ENCODE measurements at places on chromosomes 6 and 20.

DNA sequence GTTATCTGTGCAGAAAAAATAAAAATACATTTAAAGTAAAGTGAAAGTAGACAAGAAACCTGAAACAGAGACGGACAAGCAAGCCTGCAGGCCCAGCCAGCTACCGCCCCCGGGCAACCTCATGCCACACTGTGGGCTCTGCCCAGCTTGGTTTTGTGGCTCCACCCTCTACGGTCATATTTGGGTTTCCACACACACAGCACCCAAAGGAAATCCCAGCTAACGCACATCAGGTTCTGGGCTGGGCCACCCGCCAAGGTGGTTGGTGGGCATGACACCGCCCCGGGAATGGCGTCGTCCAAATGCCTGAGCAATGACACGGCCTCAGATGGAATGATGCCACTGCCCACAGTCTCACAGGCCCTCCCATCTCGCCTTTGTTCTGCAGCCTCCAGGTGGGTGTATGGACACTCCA, 22.9 kb downstream of the FAM110A start:
- no peak for DNase-seq

DNA sequence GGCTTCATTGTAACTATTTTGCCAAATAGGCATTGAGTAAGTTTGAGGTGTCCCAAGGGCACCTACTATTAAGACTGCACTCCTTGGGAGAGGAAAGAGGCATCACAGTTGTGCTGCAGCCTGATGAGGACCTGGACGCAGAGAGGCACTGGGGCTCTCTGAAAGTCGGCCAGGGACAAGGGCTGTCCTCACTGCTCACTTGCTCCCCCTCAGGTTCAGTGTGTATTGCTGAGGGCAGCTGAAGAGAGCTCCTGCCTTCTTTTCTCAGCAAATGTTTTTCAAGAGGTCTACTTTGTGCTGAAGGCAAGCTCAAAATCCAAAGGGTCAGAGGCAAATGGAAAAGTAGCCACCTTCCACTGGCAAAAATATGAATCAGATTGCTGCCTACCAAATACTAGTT, 331.8 kb downstream of the RIMS1 start:
- no peak for DNase-seq

GRCh38 chr6:144278659-144279314, 6.3 kb upstream of the UTRN start:
- DNase-seq: no peak

- no peak for DNase-seq
Measured at GRCh38 chr20:32537657-32538525, 47.2 kb downstream of the NOL4L start.

GRCh38 chr6:43883847-43884651, 114.0 kb downstream of the VEGFA start:
- no peak for DNase-seq

DNA sequence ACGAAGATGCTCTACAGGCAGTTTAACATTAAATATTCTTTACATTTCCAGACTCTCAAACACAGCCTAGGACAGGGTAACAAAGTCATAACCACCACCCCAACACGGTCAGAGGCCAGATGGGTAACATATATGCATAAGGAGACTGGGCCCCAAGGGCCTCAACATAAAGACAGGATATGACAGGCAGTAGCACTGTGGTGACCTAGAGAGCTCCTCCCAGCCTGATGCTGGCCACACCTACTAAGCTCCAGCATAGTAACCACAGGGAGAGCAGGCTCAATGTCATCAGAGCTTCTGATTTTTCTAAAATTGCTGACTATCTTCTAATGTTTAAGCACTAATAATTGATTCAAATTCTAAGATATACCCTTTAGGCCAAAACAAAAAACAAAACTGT, 21.7 kb downstream of the SMLR1 start:
- peak; percentile 4 for DNase-seq

DNA sequence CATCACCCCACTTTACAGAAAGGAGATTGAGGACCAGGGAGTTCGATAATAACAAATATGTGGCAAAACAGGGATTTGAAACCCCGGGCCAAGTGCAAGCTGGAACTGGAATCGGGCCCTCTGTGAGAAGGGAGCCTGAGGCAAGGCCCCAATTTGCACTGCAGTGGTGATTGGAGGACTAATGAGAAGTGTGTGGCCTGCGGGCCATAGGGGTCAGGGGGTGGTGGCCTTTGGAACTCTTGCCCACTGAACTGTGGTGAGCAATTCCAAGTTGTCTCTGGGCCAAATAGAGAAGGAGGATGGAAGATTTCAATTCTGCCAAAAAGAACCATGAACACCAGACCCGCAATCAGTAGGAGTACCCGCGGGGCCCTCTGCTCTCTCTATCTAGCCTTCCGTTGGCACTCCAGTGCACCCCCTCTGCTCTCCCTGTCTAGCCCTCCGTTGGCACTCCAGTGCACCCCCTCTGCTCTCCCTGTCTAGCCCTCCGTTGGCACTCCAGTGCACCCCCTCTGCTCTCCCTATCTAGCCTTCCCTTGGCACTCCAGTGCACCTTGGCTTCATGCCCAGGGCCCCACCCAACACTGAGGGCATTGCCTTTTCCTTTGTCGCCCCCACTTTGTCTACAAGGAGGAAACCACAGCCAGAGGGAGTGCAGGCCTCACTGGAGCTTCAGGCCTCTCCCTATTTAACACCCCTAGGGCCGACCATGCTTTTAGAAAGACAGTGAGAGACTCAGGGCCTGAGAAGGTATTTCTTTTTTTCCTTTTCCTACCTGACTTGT, 6.0 kb upstream of the PTPRA start:
- no peak for DNase-seq

DNA sequence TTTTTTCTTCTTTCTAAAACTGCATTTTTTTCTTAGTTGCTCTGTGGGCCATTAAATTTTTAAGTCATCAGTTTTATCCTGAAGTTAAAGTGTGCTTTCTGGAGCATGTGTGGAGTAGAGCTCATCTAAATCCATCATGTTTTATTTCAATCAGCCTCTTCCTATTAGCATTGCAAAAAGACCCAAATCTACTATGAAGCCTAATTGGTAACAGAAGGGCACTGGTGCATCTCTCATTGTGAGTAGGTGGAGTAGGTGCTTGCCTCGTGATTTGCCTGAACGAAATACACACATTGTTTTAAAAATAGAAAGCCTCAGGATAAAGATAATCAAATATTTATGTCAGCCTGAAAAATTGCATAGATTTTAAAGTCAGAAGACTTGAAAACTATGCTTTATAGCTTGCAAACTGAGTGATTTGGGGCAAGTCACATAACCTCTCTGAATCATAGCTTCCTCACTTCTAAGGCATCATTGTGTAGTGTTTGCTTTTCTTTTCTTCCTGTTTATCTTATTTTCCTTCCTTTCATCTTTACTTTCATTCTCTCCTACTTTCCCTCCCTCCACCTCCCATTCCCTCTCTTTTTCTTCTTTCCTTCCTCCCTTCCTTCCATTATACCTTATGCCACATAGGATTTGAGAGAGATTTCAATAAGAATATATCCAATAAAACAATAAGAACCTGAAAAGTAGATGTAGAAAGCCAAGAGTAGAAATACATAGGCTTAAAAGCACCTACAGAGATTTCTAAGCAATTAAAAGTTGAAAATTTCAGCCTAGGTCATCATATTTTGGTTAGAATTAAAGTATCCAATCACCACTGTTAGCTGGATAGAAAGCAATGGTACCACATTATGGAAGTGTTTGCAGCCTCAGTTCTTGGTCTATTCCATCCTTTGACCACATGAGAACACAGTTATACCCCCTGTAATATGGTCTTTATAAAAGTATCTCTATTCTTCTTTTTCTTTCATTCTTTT, 49.6 kb upstream of the RNF146 start:
- DNase-seq: no peak

DNA sequence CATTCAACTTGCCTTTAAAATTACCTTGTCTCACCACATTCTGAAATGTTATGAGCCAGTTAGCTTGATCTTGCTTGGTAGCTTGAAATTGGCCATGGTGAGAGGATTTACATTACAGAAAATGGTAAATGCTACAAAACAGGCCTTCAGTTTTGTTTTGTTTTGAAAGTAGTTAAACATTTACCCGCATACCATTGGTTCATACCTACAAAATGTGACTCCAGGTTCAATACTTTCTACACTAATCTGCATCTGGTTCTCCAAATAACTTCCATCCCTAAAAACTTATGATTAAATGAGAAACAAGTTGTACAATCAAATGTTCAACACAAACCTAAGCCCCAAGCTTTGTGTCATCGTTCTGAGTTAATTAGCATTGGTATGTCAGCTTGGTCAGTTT, 30.5 kb upstream of the MYBL2 start:
- DNase-seq: no peak

DNA sequence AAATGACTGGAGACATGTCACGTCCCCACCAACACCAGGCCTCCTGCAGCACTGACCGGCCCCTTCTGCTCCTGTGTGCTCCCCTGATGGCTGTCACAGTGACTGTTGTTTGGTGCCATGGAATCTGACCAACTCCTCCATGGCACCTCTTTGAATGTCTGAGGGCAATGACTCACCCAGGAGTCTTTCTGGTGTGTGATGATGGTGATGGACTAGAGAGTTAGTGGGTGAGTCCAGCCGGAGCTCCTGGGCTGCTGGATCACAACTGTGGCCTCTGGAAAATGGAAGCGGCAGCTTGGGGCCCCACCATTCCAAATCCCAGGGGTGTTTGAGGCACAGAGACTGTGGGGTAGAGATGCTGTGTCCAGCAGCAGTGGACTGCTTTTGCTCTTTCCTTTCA, 133.3 kb downstream of the TFAP2C start:
- no peak for DNase-seq

DNA sequence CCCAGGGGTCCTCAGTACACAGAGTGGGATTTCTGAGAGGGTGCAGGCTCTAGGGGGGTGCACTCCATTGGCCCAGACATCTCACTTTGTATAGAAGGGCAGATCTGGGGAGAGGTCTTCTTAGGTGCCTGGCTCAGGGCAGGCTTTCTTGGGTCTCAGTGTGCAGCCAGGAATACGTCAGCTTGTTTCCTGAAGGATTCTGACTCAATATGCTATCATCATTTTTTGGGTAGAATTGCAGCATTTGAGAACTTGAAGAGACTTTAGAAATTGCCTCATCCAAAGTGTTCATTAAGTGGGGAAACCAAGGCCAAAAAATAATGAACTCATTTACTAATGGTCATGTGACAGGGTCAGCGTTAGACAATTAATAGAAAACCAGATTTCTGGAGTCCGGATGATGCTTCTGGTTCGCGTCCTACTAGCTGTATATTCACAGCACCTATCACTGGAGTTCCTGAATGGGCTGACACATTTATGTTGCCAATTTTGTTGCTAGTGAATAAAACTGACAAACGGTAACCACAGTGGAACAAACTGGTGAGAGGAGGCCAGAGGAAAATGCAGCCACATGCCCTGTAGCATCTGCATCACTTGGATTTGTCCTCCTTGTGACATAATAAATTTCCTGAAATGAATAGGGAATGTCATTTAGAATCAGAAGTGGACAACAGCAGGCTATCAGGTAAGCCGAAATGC, 238.9 kb downstream of the TBC1D7 start:
- no peak for DNase-seq
